ENCODE measurements at places on chromosomes 5 and 9.

DNA sequence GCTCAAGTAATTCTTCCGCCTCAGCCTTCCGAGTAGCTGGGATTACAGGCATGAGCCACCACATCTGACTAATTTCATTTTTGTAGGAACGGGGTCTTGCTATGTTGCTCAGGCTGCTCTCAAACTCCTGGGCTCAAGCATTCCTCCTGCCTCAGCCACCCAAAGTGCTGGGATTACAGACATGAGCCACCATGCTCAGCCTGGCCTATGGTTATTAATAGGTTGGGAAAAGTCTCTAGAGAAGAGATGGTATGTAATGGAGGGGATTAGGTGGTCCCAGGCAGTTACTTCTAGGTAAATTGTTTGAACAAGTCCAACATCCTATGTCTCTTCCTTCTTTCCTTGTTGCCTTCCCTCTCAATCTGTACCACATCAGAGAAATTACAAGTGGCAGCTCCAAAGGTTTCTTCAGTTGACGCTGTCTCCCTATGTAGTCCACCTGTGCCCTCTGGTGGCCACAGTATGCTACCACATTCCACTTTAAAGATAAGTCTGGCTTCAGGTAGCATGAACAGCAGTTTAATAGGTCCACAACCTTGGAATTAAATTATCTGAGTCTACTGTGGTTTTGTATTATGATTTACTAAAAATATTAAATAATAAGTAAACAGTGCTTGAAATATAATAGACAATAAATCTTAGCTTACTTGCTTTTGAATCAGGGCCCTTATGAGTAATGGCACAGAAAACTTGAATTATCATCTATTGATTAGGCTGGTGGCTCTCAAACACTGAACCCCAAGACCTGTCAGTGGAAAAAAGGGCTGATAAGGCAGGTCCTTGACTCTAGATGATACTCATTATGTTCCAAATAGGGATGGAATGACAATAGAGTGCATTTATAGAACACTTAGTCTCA lies 9.7 kb downstream of the TIGD6 start:
- peak; percentile 52 for DNase-seq

- DNase-seq = no peak
These were observed 2.8 kb downstream of the ACO1 start for GRCh38 chr9:32387256-32387655.

DNA sequence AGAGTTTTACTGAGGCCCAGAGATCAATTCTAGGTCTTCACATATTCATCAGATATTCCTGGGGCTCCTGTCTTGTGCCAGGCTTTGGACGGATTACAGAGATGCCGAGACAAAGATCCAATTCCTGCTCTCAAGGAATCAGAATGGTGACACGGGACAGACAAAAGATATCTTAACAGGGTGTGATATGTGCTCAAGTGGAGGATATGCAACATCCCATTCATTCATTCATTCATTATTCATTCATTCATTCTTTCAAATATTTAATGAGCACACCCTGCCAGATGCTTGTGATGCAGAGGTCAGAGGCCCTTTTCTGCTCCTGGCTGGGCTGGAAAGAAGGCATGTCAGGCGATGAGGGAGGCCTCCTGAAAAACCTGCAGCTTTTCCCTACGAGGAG lies 21.8 kb downstream of the LHX2 start:
- no peak for DNase-seq

DNA sequence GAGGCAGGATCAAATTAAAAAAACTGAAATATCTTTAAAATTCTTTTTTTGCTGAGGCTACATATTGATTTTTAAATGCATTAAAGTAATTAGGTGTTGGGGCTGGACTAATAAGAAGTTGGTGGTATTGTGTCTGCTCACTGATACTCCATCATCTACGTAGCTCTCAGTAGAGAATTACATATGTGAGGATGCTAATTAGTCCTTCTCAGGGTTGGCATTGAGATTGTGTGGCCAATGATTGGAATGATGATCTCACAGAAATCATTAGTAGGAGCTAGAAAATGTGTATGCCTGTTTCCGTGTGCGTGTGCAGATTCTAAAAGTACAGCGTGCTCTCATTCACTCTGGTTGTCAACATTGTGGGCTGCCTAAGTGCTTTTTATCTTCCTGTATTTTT lies 283.8 kb downstream of the SH3GL2 start:
- no peak for DNase-seq

DNA sequence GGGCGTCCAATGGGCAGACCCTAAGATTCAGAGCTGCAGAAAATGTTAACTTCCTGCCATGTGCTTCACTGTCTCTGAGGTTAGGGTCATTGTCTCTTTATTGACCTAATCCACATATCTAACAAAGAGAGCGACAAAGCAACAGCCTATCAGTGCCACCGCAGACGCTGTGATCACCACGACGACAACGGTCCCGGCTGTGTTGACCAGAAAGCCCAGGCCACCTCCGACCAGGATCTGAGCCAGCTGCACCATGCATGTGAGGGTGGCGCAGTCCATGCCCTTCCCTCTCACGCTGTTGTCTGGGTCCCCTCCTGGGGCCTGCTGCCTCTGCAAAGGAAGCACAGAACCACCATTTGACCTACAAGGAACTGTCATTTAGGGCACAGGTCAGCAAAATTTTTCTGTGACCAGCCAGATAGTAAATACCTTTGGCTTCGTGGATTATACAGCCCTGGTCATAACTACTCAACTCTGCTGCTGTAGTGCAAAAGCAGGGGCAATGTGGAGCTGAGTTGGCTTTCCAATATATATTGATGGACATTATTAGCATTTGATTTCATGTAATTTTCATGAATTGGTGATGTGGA lies 8.5 kb downstream of the RXFP3 start:
- no peak for DNase-seq

GRCh38 chr5:75365740-75366139 lies 28.7 kb downstream of the HMGCR start:
- DNase-seq = no peak

DNA sequence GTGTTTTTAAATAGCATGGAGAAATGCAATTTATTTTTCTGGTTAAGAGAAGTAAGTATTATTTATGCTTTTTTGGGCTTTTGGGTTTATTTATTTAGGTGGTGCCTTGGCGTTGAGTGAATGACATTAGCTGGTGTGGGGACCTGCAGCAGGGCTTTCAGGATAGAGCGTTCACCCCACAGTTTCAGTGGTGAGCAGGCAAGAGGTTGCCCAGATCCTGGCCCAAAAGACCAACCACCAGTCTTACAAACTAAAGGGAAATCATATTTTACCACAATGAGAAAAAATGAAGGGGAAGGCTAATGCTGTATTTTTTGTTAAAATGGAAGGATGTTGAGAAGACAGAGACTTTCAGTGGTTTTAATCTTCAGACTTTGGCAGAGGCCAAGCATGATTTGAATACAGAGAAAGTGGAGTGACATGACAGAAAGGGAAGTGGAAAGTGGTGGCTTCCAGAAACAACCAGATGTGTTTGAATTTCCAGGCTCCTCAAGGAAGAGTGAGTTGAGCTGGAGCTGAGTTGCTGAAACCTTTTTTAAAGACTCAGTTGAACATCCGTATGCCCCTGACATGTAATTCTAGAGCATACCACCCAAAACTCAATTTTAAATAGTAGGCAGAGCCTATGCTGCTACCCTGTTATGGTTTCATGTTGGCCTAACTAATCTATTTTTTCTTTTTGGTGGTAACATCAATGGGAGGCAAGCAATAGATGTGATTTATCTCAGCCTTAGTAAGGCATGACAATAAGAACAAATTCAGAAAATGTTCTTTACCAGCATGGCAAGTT lies 94.8 kb downstream of the AOPEP start:
- DNase-seq = no peak

- DNase-seq = no peak
These were observed 12.4 kb downstream of the SPATA31E1 start for GRCh38 chr9:87894998-87895625.

GRCh38 chr9:6067426-6067825 lies 52.0 kb upstream of the RANBP6 start:
- DNase-seq = no peak

GRCh38 chr5:109453251-109453650 lies 43.5 kb upstream of the PJA2 start:
- no peak for DNase-seq

DNA sequence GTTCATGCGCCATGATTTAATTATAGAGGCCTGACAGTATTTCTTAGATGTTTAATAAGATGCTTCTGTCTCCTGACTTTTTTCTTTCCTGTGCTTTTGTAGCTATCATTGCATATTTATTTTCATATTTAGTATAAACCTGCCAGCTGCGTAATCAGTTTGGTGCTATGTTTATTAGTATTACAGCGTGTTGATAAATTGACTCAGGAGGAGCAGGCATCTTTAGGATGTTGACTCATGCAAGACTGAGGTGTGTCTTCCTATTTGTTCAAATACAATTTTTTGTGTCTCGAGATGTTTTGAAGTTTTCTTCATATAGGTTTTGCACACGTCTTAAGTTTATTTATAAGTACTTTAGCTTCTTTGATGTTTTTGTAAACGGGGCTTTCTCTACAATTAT lies 35.9 kb upstream of the EXOC3 start:
- DNase-seq = no peak

DNA sequence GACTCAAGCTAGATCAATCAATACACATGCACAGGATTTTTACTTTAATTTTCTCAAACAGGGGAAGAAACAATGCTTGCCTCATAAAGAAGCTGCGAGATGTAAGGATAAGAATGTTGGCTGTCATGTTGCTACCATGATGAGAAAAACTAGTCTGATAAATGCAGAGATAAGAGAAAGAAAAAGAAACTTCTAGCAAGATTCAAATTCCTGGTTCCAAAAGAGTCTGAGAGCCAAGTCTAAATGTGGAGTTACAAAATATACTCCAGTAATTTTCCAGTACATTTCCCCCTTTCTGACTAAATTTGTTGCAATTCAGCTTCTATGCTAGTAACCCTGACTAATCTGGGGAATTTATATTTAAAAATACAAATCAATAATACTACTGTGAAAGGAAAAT lies 10.4 kb upstream of the ANXA1 start:
- no peak for DNase-seq

GRCh38 chr5:18091142-18091541 lies 456.9 kb downstream of the TAF11L14 start:
- no peak for DNase-seq

DNA sequence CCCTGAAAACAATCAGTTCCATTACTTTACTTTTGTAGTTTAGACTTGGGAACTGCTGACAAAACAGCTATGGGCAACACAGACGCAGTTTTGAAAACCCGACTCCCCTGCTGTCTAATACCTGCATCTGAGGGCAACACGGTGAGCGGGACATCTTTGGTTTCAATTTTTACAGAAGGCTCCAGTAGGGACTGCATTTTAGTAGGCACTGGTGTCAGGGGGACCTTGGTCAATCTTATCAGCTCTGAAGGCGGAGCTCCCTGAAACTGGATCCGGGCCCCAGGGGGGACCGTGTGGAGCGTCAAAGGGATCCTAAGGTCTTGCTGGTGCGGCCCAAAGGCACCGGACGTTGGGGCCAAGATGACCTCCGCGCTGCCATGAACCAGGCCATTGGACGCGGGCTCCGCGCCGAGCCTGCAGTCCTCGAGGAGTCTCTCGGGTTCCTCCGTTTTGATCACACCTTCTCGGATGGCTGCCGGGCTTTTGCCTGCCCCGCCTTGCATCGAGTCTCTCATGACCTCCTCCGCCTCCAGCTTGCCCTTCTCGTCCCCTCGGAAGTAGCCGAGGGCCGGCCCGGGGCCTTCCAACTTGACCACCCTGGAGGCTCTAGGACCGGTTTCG lies 1.1 kb downstream of the SOX30 start:
- no peak for DNase-seq

- DNase-seq = peak; percentile 60
These were observed 49.0 kb downstream of the PSD2 start for GRCh38 chr5:139844472-139845145.

- no peak for DNase-seq
These were observed 71.5 kb upstream of the PLPP6 start for GRCh38 chr9:4590430-4591122.

- DNase-seq = no peak
These were observed 14.5 kb downstream of the FCN2 start for GRCh38 chr9:134895097-134895496.

GRCh38 chr5:115778417-115778816 lies 38.0 kb downstream of the CDO1 start:
- no peak for DNase-seq

GRCh38 chr9:126719618-126720031 lies 85.2 kb upstream of the ZBTB43 start:
- DNase-seq = peak; percentile 74

- DNase-seq = peak; percentile 74
These were observed at the start of gene BRD3 for GRCh38 chr9:134067904-134068743. Gene BRD3, minus strand, starts transcription at chr9:134068026. Its CDS starts 14,549 bp downstream, at chr9:134053477.

- DNase-seq = no peak
These were observed 349.8 kb upstream of the DAB2 start for GRCh38 chr5:39774605-39775004.

- DNase-seq = no peak
These were observed 46.2 kb upstream of the ANKRD55 start for GRCh38 chr5:56279291-56279690.

GRCh38 chr9:130662099-130662969 lies 2.1 kb upstream of the PRDM12 start:
- DNase-seq = no peak

- no peak for DNase-seq
These were observed 141.2 kb upstream of the IER5L start for GRCh38 chr9:129319076-129319937.

DNA sequence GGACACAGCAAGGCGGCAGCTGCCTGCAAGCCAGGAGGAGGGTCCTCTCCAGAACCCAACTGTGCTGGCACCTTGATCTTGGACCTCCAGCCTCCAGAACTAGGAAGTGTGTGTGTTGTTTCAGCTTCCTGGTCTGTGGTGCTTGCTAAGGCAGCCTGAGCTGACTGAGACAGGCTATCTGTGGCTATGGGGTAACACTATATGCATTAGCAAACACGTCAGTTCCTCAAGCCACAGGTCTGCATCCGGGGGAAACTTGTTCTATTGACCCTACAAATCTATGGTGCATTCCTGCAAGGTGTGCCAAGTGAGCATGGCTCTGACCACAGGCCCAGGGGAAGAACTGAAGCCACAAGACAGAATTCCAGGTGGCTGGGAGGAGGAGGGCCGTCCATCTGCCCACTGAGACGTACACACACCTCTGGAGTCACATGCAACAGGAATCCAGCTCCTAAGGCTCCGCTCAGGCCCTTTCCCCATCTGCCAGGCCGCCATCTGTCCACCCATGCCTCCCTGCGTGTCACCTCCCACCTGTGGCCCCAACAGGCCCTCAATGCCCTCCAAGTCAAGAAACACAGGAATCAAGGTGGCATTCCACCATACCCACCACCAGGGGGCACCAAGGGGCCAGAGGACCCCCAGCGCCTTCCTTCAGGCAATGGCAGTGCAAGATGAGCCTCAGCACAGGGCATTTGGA lies 174.9 kb downstream of the ROR2 start:
- peak; percentile 40 for DNase-seq

DNA sequence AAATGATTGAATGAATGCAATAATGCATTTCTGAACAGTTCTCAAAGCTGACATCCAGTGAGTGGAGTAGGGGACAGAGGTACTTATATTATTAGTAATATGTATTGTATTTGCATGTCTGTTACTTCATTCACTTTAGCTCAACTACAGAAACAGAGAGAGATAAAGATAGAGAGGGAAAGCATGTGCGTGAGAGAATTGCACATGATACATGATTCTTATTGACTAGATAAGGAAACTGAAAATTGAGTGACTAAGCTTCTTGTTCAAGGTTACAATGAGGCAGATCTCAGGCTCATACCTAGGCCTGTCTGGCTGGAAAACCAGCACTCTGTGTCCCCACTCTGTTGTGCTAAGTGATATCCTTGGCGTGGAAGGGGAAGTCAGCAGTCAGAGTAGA lies 337.7 kb upstream of the KLF4 start:
- no peak for DNase-seq
